A549 treated with Hydrocortisone at 1 μM for 4 hours (cell line): ENCODE measurements at places on chromosomes 5 and 9. TPM values are rescaled to one million over a fixed set of nuclear protein-coding genes. Genes with fewer than 3 reads are reported as not detected.

The NUDT12 gene
- total RNA-seq: 1.3 to 2.2 TPM (median 1.9 TPM) in 5 replicates

The DTWD2 gene
- total RNA-seq: 1.1 to 1.7 TPM (median 1.5 TPM) in 5 replicates

The GHR gene
- 0.02 to 0.03 TPM (median 0.02 TPM) in 3 of 5 replicates, not detected in the others for total RNA-seq

The TRPM3 gene
- not detected in 5 replicates for total RNA-seq

The ANKRD34B gene
- total RNA-seq: 0.03 to 0.17 TPM (median 0.06 TPM) in 3 of 5 replicates, not detected in the others
